ENCODE measurements at places on chromosomes 2 and 18.

DNA sequence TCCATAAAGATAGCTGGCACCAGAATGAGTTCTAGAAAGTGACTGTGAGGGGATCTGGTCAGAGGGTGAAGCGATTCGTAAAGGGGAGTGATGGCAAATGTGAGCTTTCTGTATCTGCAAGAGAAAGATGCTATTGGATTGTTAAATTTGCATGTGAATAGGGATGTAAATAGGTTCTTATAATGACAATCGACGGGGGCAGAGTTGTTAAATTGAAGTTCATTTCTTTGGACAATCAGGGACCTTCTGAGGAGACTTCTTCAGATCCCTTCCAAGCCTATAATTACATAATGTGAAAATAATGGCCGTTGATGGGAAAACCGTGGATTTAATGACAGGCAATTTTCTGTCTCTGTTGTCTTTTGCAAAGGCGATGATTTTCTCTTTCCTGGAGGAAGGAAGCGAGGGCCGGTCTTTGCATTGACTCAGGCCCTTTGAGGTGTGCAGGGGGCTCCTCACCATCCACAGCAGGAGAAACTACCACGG lies 52.2 kb upstream of the TMEM18 start:
- DNase-seq = no peak

- DNase-seq = no peak
Observed at GRCh38 chr2:32591669-32592463, 36.0 kb upstream of the TTC27 start.

GRCh38 chr2:203535784-203536585 lies 884 bp upstream of the RAPH1 start:
- DNase-seq = peak; percentile 95

DNA sequence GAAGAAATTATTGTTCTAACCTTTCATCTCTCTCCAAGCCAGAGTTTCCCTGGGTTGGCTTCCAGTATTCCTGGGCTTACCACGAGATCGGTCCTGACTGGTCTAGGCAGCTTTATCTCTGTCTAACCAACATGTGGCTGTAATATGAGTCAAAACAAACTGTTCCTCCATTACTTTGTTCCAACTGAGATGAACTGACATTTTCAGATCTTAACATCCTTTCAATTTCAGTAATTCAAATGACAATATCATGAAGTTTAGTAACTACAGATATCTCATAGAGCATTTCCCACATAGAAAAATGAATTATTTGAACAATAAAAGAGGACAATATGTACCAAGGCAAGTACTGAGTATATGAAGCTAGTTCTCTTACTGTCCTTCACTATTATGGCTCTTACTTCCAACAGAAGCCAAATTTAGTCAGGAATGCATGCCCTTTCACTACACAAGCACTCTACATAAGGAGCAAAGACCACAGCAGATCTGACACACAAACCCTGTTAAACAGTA lies 15.5 kb downstream of the SLC25A12 start:
- DNase-seq = peak; percentile 61

GRCh38 chr2:19868224-19868623 lies 33.6 kb downstream of the TTC32 start:
- DNase-seq = no peak

- DNase-seq = no peak
Observed at GRCh38 chr18:22286585-22286984, 117.2 kb downstream of the GATA6 start.

DNA sequence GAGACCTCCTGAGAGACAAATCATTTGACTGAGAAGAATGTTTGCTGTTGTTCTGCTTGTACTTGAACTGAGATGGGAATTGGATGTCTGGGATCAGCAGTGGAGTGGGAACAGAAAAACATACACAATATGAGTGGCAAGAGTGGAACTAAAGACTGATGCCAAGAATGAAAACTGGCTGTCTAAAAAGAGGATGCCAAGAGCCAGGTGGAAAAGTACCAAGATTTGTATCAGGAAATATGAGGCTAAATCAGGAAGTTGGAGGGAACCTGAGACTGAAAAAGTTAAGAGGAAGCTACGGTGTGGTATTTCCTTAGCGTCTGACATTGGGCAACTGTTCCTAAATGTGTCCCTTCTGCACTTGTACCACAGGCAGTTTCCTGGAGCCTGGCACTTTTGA lies 440.9 kb upstream of the CELF4 start:
- DNase-seq = no peak

GRCh38 chr2:133331436-133331835 lies 236.8 kb downstream of the NCKAP5 start:
- DNase-seq = no peak

DNA sequence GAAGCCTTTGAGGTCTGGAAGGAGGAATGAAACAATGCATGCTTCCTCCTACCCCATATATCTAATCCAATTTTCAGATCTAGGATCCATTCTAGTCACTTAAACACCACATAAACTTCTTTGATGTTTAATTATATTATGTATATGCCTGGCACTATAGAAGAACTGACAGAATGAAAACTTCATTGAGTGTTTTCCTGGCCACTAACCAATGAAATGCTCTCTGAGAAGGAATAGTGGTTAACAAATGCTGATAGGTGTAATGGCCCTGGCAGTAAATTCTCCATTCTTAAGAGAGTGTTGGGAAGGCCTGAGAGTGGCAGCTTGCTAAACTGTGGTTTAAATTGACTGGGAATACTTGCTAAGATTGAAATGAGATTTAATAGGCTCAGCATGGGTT lies 710.0 kb downstream of the LRRTM4 start:
- no peak for DNase-seq

GRCh38 chr18:49486134-49486533 lies 900 bp downstream of the C18orf32 start:
- no peak for DNase-seq

DNA sequence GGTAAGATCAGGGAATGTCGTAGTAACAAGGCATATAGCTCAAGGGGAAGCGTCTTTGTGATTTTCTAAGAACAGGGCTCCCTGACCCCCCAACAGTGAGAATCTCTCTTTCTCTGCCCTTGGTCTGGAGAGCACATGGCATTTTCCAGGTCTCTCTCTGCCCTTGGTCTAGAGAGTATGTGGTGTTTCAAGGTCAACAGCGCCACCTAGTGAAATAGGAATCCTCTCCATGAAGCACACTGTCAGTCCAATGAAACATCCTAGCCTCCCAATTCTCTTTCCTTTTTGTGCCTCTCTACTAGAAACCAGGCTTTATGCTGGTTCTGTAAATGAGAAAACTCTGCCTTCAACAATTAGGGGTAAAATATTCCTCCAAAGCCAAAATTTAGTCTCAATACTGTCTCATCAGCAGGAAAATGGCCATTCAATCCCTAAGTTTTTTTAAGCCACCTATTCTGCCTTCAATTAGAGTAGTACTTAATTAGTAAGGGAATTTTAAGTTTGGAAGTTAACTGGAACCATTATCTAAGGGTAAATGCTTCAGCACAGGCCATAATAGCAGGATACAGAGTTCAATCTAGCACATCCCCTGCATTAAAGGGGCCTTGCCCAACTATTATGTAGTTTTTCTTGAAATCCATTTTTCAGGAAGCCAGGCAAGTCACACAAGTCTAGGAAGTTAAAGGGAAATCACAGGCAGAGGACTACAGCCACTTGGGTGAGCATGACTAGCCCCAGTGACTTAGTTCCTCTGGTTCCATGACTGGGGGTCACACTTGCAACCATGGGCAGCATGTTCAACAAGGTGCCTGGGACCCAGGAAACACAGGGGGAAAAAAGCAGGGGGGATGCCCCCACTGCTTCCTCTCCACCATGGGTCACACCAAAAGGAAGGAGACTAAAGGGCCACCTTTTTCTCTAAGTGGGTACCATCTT lies 12.4 kb downstream of the DYM start:
- peak; percentile 15 for DNase-seq

DNA sequence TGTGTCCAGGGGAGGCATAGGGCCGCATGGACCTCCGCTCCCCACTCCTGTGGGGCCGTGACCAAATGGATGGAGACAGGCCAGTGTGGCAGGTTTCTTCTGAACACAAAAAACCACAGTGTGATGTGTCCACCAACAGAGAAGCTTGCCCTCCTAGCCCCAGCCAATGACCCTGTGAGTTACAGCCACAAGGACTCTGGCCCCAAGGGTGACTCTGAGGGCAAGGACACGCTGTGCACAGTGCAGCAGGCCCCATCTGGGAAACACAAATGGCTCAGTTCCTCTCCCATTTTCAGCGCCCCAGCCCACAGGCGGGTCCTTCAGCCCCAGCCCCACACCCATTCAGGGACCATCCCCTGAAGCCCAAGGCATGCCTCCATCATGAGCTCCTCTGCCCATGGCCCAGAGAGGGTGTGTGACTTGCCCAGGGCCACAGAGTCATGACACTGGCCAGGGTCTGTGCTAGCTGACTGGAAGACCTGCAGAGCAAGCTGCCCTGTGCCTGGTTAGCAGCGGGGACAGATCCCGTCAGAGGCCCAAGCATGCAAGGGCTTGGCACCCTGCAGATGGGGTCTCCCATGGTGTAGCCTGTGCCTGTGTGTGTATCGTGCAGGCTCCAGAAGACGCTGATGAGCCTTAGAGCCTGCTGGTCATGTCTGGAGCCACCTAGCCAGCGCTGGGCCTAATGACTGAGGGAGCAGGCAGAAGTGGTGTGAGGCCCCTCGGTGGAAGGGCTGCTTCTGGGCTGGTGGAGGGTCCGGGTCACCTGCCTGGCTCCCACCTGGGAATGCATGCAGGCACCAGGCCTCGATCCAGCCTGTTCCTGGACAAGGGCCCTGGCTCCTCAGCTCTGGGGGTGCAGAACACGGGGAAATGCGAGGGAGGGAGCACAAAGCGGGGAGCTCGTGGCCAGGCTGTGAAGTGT lies 47.7 kb downstream of the HS6ST1 start:
- no peak for DNase-seq

DNA sequence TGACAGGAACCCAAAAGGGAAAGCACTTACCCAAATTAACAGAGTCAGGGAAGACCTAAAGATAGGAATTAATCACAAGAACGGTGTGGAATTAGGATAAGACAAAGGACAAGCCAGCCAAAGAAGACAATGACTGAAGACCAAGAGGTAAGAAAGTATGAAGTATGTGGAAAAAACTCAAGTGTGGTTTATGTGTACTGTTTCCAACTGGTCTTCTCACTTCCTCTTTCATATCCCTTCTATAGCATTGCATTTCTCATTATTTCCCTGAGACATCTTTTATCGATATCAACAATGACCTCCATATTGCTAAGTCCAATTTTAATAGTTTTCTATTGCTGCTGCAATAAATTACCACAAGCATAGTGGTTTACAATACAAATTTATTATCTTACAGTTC lies 313.5 kb upstream of the SLC39A10 start:
- DNase-seq = no peak

DNA sequence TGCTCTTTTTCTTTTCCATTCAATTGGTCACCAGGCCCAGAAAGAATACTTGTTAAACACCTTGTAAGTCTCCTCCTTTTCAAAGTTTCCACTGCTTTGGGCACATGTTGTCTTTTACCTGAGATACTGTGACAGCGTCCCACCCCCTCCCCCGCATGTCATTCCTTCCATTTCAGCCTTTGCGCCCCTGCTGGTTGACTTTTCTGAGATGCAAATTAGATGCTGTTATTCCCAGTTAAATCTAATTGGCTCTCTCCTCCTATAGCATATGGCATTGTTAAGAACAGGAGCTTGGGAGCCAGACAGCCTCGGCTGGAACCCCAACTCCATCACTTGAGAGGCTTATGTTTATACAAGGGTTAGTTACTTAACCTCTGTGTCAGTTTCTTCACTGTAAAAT lies 80.3 kb upstream of the GAREM1 start:
- no peak for DNase-seq

GRCh38 chr18:57353137-57353939 lies 981 bp downstream of the ST8SIA3 start:
- DNase-seq = no peak

DNA sequence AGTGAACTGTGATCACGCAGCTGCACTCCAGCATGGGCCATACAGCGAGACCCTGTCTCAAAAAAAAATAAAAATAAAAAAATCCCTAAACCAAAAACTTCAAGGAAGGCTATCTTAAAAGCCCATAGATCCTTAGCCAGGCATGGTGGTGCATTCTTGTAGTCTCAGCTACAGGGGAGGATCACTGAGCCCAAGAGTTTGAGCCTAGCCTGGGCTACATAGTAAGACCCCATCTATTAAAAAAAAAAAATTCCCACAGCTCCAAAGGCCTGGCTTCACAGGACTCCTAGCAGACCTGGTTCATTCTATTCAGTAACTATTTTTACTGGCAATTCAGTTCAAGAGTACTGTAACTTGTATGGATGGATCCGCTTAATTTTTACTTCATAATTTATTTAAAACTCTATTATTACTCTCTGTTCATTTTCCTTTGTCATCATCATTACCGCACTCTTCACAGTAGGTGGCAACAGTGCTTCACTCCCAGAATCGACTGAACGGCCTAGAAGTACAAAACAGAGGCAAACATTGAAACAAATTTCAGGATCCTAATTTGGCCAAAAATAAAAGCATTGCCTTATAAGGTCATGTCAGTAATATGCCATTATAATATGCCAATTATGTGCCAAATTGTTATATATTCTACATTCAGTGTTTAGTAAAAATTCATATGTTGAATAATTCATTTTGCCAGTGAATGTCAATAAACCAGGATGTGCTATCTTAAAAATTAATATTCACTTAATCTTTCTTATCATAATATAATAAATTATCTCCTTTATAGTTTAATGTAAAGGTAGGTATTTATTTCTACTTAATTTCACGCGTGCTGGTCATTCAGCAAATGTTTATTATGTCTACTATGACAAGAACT lies 14.3 kb upstream of the STAM2 start:
- DNase-seq = peak; percentile 67

DNA sequence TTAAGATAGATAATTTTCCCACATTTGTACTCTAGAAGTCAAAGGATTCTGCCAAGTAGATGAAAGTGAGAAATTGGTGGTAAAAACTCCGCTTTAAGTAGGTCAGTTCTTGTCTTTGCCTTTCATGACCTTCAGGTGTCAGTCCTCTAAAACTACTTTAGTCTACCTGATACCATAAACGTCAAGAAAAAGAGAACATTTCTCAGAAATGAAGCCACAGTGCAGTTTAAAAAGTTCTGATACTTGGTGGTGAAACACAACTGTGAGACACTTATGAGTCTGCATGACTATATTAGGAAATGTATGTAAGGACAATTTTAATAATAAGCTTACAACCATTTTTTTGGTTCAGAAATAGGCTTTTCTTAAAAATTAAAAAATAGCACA lies 583.3 kb downstream of the SATB2 start:
- no peak for DNase-seq

DNA sequence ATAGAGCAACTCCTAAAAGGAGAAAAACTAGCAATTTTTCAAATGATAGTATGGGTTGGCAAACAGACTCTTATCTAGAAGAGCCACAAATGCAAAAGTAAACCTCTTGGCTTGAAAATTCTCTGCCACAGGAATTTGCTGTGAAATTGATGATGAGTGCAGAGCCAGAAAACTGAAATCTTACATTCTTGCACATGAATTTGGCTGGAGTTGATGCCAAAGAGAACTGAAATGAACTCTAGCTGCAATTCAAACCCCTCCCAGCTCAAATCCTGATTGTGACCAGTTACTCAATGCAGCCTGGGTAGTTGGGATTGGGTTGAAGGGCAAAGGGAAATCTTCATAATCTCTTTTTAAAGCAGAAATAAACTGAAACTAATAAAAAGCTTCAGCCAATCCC lies 266.6 kb downstream of the PDE11A start:
- DNase-seq = peak; percentile 26

DNA sequence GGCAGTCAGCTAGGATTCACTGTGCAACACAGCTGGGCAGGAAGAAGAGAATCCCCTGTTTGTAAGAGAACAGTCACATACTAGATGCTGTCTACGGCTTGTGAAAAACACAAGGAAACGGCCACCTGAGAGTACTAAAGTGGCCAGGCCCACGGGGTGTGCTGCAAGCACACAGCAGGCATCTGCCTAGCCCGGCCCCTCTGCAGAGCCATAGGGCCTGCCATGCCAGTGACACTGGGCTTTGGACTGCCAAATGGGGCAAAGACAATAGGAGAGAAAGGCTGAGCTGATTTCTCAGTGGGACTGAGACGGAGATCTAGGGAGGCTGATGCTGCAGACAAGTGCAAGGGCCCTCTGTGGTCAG lies 10.3 kb downstream of the TUBB6 start:
- DNase-seq = no peak

Measured in foreskin melanocyte (primary cell).